ENCODE measurements at places on chromosomes 16 and 17.

DNA sequence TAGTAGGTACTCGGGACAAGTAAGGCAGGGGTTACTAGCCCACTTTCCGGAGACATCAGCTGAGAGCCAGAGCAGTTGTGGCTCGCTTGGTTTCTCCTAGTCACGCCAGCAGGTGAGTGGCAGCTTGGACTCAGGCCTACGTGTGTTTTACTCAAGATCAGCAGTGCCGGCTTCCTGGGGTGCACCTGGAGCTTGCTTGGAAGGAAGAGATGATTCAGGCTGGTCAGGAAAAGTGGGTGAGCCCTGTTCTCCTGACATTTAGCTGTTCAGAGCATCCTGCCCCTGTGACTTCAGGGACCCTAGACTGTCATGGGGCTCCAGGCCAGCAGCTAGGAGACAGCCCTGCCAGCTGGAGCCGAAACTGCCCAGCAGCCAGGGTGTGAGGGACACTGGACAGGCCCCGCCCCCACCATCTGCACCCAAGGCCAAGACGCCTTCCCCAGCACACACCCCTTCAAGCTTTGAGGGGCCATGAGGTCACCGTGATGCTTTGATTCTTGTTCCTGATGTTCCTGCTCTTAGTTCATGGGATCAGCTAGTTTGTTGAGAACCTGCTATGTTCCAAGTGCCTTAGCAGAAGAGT lies 238.0 kb upstream of the CIBAR2 start:
- DNase-seq: no peak

GRCh38 chr17:47732399-47733046 lies 513 bp upstream of the TBX21 start:
- no peak for DNase-seq

GRCh38 chr17:65393514-65393913 lies 167.9 kb downstream of the AXIN2 start:
- no peak for DNase-seq

DNA sequence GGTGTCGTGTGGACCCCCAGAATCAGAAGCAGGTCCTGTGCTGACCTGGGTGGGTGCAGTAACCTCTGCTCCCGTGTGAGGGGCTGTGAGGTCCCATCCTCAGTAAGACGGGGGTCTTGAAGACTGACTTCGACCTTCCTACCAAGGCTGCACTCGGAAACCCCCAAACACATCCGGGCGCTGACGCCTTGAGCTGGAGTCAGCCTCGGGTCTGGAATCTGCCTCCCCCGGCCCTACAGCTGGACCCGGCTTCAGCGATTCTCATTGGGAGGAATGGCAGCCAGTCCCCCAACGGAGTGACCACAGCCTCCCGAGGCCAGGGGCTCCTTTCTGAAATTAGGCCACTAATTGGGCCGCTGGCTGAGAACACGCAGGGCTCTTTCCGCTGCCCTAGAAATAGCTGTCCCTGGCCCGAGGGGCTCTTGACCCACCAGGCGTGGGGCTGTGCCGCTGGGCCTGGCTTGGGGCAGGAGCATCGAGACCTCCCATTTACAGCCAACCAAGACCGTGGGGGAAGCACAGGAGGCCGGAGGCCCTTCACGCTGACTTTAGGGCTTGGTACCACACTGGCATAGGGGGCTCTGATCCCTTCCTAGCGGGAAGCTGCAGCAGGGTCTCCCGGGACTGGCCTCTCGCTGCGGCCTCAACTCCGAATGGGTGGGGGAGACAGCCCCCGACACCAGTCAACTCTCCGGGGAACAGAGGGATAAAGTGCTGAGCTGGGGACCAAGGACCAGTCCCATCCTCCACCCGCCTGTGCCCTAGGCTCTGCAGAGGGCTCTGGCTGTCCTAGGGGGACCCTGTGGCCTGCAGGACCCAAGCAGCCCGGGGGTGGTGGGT lies 2.6 kb upstream of the GNG13 start:
- no peak for DNase-seq

- DNase-seq: no peak
Observed at GRCh38 chr17:82519971-82520903, 705 bp downstream of the FOXK2 start.

DNA sequence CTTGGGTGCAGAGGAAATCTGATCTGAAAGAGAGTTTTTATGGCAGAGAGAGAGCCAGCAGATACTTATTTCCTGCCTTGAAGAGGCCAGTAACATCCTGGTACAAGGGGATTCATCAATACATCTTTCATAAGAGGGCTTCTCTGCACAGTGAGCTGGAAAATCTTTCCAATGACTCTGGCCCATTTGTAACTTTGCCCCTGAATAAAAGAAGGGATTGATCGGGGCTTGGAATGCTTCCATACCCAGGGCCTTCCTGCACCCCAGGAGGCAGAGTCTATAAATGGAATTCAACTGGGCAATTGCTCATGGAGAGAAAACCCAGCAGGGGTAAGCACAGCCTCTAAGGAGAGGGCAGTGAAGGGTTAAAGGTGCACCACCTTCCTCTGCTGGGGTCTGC lies 163.3 kb downstream of the XYLT1 start:
- no peak for DNase-seq

DNA sequence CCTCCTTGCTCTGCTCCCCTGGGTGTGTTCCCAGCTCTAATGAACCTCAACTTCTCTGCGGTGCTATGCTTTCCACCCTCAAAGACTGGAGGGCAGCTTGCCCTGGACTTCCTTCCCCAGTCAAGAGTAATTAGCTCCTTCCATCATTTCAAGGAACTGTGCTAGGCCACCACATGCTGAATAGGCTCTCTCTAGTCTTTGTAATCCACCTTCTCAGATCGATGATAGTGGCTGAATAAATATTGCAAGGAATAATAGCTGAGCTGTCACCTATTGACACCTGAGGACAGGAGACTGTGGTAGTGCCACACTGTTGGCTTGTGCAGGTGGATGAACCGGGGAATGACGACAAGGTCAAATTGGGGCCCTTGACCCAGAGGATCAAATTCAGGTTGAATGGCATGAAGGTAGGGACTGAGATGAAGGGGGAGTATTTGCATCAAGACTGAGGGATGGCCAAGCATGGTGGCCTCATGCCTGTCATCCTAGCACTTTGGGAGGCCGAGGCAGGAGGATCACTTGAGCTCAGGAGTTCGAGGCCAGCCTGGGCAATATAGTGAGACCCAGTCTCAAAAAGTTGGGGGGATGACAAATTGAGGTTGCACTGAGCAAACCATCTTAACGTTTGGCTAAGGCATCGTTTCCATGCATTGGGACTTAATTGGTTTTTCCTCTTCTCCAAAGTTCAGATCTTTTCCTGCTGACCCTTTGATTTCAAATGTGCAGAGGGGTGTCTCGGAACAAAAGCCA lies 18.8 kb upstream of the SLC5A11 start:
- no peak for DNase-seq

GRCh38 chr17:39069114-39069756 lies 82.2 kb downstream of the PLXDC1 start:
- peak; percentile 48 for DNase-seq

GRCh38 chr16:89269805-89270665 lies 52.5 kb downstream of the ZNF778 start:
- DNase-seq: no peak

DNA sequence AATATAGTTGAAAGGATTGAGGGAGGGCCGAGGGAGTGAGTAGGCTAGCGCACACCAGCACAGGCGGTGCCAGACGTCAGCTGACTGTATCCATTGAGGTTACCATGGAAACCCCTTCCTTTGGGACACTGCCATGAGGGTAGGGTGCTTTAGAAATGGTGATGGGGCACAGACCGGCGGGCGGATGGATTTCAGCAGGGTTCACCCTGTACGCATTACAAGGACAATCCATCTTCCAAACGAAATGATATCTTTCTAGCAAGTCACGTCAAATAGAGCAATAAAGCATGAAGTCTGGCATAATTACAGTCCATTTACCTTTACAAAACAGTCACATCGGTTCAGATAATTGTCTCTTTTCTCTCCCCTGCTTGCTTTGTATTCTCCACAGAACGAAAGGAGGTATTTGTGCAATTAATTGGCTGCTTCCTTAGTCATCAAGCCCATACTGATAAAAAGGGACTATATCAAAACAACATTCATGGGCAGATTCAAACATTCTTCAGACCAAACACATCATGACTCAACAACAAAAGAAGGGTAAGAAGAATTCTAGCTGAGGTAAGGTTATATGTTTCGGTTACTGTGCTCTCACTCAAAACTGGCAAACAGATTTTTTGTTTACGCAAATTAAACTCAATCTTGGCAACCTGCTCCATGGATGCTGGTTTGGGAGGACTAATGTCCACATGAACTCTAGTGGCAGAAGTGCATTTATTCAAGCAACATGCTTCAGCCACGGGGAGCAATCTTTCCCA lies 140.6 kb downstream of the CDK5R1 start:
- no peak for DNase-seq
